ENCODE measurements at places on chromosomes 6 and 20.

GRCh38 chr6:124433387-124434160, 528.7 kb upstream of the RNF217 start:
- no peak for DNase-seq

GRCh38 chr6:7136859-7137334, 29.1 kb downstream of the RREB1 start:
- no peak for DNase-seq

GRCh38 chr20:57091748-57092111, 174.7 kb downstream of the BMP7 start:
- DNase-seq, result no peak

- no peak for DNase-seq
These were observed 22.1 kb downstream of the DCBLD1 start for GRCh38 chr6:117504478-117505144.

DNA sequence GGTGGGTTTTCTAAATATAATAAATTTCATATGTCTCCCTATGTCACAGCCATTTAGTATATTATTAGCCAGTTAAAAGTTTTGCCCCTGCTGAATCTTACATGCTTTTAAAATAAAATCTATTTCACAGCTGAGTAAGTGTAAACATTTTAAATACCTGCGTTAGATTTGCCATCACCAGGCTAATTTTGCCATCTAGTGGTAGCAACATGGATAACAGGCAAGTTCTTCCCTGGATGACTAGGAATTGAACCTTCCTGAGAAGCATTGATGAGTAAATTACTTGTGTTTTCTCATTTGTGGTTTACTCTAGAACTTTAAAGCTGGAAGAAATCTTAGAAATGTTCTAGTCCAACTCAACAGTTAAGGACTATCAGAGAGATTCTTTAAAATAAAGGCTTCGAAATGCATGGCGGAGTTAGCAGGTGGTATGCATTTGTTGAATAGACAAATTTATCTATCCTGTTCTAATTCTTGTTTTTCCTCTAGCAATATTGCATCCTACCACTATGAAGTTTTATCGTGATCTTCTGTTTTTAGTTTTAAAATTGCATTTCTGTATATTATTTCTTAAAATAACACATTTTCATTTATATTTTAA, 2.6 kb downstream of the PRSS35 start:
- DNase-seq, result peak; percentile 85

GRCh38 chr6:67237277-67237676, 1397.8 kb upstream of the ADGRB3 start:
- DNase-seq, result no peak

DNA sequence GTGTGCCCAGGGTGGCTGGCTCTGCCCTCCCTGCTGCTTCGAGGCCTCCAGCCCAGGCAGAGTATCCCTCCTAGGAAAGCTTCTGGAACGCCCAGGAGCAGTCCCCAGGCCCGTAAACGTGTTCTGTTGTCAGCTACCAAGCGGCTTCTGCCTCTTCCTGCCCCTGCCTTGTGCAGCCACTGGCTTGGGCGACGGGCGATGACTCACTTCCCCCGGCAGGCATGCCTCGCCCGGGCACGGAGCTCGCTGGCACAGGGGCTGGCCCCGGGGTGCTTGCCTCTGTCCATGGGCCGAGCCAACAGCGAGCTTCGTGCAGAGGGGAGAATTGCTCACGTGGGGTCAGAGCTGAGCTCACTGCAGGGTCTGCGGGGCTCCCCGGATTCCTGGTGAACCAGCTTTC, 86.7 kb upstream of the THBS2 start:
- no peak for DNase-seq

- no peak for DNase-seq
These were observed 122.0 kb upstream of the ID4 start for GRCh38 chr6:19715167-19715551.

- no peak for DNase-seq
These were observed 109.0 kb downstream of the TNFRSF21 start for GRCh38 chr6:47200536-47201334.

DNA sequence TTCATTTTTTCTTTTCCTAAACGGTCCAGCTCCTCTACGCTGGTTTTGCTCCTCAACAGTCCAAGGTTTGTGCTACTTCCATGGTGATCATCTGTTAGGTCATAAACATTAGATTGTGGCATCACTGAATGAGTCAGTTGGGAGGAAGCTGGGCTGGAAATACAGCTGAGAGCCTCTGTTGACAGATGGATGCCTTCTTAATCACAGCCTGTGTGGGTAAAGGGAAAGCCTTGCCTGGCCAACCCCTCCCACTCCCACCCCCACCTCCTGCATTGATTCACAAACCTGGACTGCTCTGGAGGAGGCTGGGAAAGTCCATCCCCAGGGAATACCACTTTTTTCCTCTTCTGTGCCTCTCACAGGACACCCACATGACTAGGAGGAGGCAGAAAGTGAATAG, 180.6 kb upstream of the CCN2 start:
- peak; percentile 40 for DNase-seq

DNA sequence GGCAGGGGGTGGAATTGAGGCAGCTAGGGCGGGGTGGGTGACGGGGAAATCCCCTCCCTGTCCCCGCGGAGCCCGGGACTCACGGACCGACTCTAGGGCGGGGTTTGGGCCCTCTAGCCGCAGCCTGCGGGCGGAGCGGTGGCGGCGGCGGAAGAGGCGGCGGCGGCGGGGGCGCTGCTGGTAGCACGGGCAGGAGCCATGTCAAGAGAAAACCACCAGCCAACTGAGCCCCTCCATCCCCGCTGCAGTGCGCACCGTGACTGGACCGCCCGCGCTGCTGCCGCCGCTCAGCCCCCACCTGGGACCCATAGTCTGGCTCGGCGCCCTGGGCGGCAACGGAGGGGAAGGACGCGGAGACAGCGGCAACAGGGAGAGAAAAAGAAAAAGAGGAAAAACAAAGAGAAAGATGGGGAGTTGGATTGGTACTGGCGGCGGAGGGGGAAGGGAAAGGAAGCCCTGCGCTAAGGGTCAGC, 1.2 kb upstream of the C6orf62 start:
- no peak for DNase-seq

DNA sequence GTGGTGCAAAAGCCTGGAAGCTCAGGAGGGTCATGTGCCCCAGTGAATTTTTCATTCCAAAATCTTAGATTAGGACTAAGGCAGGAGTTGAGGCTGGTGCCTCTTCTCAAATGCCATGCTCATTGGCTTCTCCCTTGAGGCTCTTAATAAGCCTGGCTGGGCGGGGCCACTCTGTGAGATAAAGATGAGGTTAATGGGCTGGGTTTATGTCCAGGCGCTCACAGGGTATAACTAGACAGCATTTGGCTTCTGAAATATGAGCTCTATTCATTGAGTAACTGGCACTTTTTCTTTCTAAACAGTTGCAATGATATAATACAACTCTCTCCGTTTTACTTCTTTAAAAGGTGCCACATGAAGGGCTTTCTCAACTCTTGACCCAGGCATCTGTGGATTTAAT, 156.3 kb downstream of the SCML4 start:
- no peak for DNase-seq

GRCh38 chr6:34514593-34515472, 41.3 kb downstream of the SPDEF start:
- peak; percentile 90 for DNase-seq

DNA sequence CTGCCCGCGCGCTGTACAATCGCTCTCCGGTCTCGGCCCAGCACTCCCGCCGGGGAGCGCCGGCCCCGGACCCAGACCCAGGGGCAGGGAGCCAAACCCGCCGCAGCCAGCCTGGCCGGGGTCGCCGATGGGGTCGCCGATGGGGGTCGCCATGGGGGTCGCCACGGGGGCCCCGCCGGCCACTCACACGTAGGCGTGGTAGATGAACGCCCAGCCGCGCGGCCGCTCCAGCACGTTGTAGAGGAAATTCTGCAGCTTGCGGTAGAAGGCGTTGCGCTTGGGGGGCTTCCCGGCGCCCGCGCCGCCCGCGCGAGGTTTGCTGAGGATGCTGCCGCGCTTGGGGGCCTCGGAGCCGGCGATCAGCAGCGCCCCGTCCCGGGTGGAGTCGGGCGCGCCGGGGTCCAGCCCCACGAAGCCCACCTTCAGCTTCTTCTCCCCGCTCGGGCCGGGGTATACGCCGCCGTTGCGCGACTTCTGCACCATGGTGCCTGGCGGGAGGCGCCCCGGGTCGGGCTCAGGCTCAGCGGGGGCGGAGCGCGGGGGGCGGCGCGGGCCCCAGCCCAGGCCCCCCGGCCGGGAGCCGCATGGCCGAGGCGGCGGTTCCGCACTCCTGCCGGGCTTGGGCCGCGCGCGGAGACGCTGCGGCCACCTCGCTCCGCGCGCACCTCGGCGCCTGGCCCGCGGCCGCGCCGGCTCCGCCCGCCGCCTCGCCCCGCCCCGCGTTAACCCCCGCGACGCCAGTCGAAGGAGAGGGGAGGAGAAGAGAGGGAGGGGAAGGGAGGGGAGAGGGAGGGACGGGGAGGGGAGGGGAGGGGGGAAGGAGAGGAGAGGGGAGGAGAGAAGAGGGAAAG, at the start of gene KCNQ2:
KCNQ2 (minus strand) TSS at position 675 of the 851 bp plus-strand sequence; CDS start at position 483, 192 bp downstream.
- peak; percentile 79 for DNase-seq

DNA sequence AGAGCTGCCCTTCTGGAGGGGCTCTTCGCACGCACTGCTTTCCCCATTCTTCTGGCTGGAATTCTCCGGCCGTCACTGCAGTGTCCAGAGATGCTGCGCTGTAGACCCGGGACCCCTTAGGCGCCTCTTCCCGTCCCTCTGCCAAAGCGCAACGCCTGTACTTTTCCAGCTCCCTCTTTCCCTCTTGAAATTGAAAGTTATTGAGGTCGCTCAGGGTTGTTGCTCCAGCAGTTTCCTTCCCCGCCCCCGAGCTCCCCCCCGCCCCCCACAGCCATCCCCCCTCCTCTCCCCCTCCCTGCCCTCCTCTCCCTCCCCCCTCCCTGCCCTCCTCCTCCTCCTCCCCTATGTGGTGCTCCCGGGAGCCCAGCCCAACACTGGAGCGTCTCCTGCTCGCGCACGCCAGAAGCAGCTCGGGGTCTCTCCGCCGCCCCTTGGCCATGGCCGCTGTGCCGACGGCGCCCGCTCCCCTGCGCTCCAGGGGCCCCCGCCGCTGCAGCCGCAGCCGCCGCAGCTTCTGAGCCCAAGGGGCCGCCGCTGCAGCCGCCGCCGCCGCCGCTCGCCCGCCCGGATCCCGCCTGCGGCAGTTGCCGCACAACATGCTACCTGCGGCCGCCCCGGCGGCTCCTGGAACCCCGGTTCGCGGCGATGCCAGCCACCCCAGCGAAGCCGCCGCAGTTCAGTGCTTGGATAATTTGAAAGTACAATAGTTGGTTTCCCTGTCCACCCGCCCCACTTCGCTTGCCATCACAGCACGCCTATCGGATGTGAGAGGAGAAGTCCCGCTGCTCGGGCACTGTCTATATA, at the start of gene RSPO3:
RSPO3 (plus strand) TSS at position 374 of the 804 bp plus-strand sequence. CDS start 522 bp downstream, outside the sequence.
- DNase-seq, result peak; percentile 80

GRCh38 chr6:42009844-42010184, 40.5 kb upstream of the TAF8 start:
- no peak for DNase-seq

DNA sequence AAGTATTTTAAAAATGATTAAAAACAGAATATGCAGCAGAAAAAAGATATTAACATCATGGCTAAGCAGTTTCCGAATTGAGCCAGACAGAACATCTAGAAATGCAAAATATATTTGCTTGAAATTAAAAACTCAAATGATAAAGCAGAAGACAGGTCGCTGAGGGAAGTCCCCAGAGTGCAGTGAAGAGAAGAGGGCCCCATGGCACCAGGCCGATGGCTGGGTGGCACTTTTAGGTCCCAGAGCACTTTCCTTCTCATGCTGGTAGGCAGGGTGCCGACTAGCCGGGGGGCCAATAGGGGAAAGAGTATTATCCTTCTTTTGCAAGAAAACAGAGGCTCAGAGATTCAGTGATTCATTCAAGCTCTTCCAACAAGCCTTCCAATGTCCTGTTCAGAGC, 58.9 kb downstream of the MYH7B start:
- no peak for DNase-seq

GRCh38 chr6:110331816-110332215, 26.3 kb downstream of the METTL24 start:
- peak; percentile 63 for DNase-seq

GRCh38 chr20:13022401-13023155, 13.8 kb downstream of the SPTLC3 start:
- no peak for DNase-seq

DNA sequence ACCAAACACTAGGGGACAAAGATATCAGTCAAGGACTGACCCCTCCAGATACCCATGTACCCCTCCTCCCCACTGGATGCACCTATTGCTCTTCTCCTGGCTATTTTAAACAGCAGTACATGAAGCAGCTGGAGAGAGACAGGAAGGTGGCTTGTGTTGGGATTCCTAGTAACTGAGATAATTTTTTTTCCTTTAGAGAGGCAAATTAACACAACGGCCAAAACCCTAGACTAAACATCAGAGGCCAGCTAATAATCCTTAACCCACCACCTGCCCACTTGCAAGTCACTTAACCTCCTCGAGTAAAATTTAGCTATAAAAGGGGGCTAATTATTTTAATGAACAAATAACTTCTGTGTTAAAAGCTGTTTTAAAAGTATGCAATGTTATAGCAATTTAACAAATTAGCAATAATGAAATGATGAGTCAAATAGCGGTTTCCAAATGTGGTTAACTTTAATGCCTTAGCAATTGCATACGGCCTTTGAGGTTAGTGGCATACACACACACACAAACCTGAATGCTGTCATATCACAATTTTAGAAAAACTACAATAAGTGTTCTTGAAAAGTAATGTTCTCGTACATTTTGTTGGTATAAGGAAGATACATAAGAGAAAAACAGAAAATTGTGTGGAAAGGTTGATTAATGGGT, 151.7 kb downstream of the FRK start:
- no peak for DNase-seq

DNA sequence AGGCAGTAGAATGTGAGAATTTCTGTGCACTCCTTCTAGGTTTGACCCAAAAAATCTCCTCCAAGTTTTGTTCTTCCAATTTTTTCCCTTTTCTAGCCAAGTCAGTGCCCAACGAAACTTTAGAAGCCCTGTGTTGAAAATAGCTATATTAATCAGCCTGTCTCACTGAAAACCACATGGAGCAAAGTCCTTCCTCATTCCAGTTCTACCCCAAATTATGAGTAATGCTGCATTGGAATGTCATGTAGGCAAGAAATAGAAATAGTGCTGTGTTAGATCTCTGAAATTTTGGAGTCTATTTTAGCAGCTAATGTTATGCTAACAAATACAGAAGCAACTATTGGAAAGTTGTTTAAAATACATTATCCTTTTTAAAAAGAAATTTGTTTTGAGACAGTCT, 725.5 kb downstream of the TBC1D32 start:
- DNase-seq, result no peak

DNA sequence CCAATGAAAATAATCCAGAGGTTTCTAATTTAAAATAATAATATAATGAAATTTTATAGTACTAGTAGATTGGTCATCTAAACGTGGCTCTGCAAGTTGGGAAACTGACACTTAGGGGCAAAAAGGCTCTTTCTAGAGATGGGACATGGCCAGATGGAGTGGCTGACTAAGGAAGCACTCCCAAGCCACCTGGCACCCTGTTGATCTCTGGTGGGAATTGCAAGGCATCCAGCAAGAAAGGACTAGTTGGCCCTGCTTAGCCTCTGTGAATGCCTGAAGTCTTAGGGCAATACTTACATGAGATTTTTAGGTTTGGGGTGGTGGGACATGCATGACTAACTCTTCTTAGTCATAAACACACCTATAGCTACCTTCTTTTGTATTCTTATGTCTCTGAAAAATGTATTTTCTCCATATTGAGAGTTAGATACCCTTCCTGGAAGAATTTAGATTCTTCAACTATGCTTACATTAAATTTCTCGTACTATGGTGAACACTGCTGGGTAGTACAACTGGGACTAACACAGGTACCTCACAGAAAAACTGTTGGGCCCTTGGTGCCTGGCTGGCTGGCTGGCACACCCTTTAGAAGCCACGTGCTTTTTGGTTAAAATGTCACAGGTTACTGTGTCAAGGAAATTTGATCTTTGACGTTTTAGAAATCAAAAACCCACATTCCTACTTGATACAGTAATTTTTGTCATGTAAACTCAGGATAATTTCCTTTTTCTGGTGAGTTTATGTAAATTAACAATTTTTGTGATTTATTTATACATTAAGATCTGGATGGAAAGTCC, 25.0 kb upstream of the SH3BGRL2 start:
- DNase-seq, result no peak

Measured in eye (tissue), 1 donor.